ENCODE measurements at places on chromosomes 6 and 20.
A peak's percentile ranks its signal among the peaks of the same experiment; 100 is the strongest.

DNA sequence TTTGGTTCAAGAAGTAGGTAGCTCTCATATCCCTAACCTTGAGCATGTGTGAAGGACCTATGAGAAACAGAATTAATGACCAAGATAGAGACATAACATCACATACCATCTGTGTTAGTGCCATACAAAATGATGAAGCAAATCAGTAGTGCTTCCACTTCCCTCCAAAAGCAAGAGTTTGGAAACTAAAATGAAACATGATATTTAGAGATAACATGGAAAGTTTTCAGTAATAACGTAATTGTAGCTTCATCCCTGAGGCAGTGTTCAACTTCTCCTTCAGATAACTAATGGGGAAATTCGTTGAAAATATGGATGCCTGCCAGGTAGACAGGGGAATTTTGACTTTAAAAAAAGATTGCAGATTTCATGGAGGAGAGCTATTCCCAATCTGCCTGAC, 248.4 kb upstream of the IRAK1BP1 start:
- peak; percentile 14 for DNase-seq

GRCh38 chr20:57482796-57483195, 42.1 kb downstream of the CTCFL start:
- DNase-seq: no peak

DNA sequence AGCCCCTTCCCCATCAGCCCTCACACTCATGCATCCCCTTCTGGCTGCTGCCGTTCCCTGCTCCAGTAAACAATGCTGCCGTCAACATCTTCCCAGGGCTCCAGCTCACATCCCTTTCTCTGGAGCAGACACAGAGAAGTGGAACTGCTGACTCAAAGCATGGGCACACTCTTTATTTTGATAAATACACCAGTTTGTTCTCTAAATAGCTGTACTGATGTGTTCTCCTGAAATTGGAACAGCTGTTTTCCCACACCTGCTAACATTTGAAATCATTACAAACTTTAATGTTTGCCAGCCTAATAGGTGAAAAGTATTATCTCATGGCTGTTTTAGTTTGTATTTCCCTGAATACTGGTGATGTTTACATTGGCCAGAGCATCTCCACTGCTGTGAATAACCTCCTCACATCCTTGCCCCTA, 102.1 kb upstream of the NXT1 start:
- no peak for DNase-seq

GRCh38 chr6:165880686-165881085, 217.6 kb upstream of the PDE10A start:
- DNase-seq: no peak

GRCh38 chr20:22690616-22691179, 106.3 kb upstream of the FOXA2 start:
- DNase-seq: no peak

DNA sequence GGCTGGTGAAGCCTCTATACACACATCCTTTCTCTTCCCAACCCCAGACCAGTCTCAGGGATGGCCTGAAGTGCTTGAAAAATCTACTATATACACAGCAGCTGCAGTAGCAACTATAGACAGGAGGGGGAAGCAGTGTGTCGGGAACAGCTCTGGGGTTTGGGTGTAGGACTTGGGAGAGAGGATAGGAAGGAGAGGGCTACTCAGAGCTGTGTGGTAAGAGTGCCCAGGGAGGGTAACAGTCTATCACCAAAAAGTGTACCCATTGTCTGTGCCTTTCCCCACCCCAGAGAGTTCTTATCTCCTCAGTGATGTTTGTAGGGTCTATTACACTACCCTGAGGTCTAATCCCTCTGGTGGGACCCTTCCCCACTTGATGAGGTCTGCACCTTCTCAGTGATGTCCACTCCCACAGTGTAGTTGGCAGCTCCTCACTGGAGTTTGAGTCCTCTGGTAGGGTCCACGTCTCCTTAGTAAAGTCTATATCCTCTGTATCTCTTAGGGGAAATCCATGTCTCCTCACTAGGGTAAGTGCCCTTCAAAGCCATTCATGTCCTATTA, 1.5 kb upstream of the GGT7 start:
- peak; percentile 63 for DNase-seq

DNA sequence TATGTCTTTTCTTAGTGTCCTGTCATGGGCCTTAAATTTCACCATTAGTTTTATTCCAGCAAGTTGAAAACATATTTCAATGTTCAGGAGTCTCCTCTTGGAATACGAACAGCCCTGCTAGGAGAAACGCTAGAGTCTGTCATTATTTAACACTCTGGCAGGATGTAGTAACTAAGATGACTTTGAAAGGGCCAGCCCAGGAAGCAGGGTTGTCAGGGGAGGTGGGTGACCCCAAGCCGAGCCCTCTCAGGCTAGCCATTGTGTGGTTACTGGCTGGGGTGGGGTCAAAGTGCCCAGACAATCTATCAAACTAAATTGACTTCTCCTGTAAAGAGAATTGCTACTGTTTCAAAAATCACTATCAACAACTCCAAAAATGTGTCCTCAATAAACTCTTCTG, 67.8 kb downstream of the LY86 start:
- DNase-seq: no peak
